RPMI8226 (cell line): ENCODE measurements at places on chromosomes 2 and 18.

DNA sequence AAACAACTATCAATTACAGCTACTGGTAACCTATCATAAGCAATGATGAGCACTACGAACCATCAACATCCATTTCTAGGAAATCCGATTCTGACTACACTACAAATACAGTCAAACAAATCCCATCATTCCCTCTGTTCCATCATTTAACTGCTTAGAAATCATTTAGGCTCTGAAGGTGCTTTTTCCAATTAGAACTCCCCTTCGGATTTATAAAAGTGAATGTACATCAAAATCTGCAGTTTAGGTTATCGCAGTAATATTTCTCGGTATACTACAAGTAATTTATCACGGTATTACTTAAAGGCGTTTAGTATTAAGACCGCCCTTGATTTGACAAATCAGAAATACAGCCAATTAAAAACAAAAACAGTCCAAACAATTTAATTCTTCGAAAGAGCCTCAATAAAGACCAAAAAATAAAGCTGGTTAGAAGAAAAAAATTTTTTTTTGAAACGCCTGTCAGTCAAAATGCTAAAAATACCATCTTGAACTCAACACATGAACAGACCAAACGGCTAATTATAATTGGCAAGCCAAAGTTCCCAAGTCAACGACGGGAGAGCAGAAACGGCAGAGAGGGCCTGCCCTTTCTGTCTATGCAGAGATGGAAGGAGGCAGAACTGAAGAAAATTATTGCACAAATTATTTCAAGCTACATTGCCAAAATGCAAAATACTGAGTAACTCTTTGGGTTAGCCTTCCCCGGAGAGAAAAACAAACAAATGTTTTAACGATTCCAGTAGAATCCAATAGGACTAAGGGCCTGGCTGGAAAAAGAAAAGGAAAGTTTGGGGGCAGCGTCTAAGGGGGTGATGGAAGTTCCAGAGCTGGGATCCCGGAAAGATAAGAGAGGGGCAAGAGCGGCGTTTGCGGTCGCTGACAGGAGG, 1.2 kb downstream of the VPS54 start:
- DNase-seq = peak; percentile 58

DNA sequence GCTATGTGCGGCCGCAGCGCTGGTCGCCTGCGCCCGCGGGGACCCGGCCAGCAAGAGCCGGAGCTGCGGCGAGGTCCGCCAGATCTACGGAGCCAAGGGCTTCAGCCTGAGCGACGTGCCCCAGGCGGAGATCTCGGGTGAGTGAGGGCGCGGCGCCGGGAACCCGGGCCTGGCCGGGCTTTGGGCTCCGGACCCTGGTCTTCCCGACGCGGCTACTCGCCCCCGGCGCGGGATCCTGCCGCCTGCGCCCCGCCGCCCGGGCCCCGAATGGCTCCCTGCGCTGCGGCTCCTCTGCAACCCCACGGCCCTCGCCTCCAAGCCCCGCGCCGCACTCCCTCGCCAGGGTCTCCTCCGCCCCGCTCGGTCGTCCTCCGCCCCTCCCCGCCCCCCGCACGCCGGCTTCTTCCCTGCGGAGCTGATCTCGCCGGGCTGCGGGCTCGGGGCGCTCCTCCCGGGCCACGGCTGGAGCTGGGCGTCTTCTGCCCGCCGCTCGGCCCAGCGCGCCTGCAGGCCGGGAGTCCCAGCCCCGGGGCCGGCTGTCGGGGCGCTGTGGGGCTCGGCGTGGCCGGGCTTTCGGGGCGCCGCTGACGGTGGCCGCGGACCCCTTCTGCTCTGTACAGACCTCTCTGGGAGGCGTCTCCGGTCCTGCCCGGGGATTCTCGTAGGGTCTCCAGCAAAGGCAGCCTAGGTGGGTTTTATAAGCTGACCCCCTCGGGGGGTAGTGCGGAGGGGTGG, 652 bp downstream of the GPC1 start:
- DNase-seq = no peak

DNA sequence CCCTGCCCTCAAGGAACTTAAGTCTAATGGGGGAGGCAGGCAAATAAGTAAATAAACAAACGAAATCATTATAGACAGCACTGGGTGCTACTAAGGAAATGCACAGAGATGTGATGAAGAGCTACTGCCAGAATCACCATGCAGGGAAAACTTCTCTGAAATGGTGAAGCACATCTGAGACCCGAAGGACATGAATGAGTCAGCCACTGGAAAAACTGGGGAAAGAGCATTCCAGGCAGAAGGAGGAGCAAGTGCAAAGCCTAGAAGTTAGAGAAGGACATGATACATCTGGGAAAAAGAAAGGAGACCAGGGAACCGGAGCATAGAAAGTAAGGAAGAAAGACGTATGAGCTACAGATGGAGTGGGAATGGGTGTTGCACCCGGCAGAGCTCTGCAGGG, 56.8 kb downstream of the TGFA start:
- DNase-seq = no peak

GRCh38 chr2:200627110-200627770, 41.4 kb downstream of the AOX1 start:
- no peak for DNase-seq

DNA sequence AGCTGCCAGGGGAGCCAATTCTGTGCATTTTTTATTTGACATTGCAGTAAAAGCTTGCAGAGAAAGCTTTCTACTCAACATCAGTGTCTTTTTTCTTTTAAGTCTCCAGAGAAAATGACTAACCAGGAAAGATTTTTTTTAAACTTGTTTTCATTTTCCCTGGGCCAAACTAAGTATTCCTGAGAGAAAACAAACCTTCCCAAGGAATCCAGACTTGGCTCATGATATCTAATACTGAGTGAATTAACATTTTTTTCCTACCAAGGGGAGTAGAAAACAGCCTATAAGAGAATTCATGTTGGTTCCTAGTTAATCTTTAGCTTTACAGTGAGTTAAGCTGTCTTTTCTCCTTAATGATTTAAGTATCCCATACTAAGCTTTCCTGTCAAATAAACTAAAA, 46.7 kb downstream of the DAPL1 start:
- DNase-seq = no peak

GRCh38 chr2:32923109-32923508, 23.6 kb upstream of the LTBP1 start:
- no peak for DNase-seq

DNA sequence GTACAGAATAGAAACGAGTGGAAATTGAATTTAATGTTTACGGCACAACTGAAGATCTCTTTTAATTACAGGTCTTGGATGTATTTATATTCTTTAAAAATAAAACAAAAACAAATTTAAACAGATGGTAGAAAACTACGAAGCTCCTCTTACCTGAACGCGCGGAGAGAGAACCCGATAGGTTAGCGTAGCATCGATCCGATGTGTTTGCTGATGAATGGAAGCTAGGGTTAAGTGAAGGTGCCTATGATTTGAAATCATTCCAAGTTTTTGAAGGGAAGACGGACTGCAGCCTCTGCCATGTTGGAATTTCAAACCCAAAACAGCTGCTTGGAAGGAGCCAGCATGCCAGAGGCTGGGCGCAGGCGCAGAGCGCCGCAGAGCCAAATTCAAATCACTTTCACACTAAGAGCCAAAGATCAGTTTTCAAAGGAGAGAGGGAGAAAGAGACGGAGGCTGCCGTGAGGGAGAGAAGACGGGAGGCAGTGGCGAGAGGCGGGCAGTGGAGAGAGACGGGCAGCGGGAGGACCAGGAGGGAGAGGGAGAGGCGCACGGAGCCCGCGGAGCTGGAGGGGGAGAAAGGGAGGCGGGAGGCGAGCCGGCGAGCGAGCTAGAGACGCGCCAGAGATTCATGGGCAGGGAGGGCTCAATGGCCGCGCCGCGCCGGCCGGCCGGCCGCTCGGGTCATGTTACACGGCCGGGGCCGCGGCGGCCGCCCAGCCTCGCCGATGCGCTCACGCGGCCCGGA, at the start of gene FIGN:
TSS of gene FIGN (minus strand) at position 324 of the 748 bp plus-strand sequence. CDS start 1,081 bp downstream, outside the sequence.
- no peak for DNase-seq

DNA sequence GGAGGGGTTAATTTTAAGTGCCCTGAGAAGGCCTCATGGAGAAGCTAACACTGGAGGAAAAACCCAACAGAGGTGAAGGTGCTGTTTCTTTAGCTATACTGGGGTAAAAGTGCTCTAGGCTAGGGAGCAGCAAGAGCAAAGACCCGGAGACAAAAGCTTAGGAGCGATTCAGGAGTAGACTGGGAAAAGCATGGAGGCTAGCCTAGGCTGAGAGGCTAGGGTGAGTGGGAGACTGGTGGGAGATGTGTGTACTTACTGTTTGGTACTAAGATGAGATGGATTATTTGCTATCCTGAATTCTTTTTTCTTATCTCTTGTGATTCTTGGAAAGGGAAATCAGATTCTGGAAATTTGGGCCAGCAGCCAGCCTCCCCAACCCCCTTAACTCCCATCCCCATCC, 2.0 kb downstream of the GIGYF2 start:
- DNase-seq = no peak

- no peak for DNase-seq
Observed at GRCh38 chr2:8552293-8552801, 129.5 kb upstream of the ID2 start.

GRCh38 chr2:128686497-128686859, 367.8 kb upstream of the HS6ST1 start:
- no peak for DNase-seq

DNA sequence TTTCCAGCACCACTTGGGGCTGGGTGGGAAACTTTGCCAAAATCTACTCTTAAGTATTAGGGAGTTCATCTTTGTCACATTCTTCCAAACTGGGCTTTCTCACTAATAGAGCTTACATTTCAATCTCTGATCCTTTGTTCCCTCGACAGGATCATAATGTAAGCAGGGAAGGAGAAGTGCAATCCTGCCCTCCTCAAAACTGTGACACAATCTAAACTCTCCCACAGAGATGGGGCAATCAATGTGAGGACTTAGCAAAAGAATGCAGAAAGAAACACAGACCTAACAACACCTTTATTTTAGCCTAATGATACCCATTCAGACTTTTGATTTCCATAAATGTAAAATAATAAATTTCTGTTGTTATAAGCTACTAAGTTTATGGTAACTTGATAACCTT, 40.8 kb downstream of the DSEL start:
- no peak for DNase-seq
